ENCODE measurements at places on chromosomes 2 and 18.

GRCh38 chr2:188032306-188032705 is 259.4 kb upstream of the GULP1 start:
- no peak for DNase-seq

- DNase-seq, result peak; percentile 85
These were observed 22.8 kb downstream of the NPC1 start for GRCh38 chr18:23563377-23564043.

- peak; percentile 67 for DNase-seq
These were observed 53.6 kb downstream of the PKDCC start for GRCh38 chr2:42101206-42102023.

- DNase-seq, result peak; percentile 70
These were observed 129.8 kb upstream of the RAB6C start for GRCh38 chr2:129849559-129850160.

DNA sequence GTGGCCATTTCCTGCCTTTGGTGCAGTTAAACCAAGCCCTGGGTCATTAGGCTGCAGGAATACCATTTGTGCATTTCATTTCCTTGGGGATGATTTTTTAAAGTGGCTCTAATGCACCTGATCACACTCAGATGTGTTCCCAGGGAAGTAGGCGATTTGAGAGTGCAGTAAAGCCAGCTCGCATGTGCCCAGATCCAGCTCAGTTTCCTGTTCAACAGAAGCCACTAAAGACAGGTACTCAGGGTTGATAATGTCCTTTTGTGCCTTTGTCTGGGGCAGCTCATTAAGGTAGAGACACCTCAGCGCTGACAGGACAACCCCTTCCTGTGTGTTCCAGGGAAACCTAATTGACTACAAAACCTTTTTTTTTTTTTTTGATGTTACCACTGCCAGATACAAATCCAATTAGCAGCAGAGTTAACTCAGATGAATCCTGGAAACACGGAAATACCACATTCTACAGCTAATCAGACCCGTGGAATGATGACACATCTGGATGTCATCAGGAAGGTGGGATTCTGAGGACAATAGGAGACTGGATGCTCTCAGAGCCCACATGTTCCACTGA is 15.2 kb upstream of the CHRNA1 start:
- DNase-seq, result peak; percentile 81

DNA sequence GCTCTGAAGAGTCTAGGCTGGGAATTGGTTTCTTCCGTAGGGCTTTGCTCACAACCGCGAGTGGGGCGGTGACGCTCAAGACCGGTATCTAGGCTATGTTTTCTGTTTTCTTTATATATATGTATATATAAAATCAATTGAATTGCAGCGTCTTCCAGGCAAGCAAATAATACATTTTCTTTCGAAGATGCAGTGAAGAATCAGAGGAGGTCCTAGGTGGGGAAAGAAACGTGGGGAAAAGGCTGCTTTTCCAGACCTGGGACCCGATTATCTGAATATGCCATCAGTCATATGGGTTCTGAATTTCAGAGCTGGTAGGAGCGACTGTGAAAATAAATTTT is 714 bp upstream of the SCN9A start:
- DNase-seq, result no peak

DNA sequence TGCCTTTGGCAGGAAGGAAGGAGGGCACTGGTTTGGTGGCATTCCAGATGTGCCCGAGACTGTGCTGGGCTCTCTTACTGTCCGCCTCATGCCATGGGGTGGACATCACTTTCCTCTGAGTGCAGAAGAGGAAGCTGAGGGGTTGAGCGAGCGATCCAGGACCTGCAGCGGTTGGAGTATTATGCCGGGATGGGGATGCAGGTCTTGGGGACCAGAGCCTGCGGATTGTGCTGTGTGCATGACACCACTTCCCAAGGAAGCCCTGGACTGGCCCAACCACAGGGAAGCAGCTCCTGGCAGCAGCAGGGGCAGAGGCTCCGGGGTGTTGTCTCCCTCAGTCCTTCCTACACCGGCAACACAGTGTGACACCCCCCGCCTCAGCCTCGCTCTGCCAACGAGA is 44.5 kb downstream of the ATP6V1C2 start:
- DNase-seq, result no peak

DNA sequence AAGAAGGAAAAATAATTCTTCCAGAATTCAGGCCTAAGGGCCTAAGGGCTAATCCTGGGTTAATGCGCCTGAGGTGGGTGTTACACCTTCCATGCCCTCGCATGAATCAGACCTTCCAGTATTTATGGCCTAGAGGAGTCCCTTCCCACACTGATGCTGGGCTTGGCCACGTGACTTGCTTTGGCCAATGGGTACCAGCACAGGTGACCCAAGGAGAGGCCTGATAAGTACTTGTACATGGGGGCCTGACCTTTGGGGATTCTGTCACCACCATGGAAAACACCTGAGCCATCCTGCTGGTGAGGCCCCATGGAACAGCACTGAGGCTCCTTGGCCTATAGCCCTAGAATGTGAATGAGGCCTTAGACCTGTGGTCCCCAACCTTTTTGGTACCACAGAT is 79.8 kb downstream of the TNFRSF11A start:
- no peak for DNase-seq

- DNase-seq, result no peak
These were observed 115.2 kb downstream of the LIPG start for GRCh38 chr18:49677081-49677480.

- DNase-seq, result peak; percentile 3
These were observed 120.5 kb upstream of the POU3F3 start for GRCh38 chr2:104733226-104733943.

DNA sequence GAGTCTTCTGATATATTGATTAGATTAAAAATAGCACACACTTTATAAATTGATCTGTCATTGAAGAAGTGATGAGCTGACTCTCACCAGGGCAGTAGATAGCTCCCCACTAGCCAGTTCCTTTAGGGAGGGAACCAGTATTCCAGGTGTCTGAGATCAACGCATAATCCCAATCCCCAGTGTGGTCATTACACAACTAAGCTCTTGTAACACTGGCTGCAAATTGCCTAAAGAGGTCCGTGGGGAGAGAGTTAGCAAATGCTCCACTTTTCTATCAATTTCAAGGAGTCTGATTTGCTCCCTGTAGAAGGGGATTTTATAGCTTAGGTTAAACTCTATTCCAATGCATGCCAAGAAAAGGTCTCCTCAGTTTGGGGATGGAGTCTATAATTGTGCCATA is 7.7 kb downstream of the SLC14A1 start:
- no peak for DNase-seq

DNA sequence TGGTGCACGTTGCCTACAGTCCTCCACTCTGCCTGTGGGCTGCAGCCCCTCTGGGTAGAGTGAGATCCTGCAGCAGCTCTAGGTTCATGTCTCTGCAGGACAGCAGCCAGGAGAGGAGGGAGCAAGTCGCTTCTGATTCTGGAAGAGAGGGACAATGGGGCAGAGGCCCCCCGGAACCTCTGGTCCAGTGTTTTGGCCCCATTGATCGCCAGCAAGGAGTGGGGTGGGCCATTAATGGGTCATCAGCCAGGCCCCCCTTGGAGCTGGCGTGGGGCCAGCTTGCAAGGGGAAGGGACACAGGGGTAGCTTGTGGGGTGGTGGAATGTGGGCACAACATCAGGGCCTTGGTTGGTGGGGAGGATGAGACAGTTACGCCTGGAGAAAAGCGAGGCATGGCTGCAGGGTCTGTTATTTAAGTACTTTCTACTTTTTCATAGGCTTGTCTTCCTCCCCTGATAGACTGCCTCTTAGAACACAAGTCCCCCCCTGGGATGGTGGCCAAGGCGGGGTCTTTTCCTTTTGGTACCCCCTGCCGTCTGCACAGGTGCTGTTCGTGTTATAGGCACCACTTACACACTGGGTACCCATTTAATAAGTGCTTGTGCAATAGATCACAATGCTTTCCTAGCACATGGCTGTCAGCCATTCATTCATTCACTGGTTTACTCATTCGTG is 44.6 kb downstream of the INHBB start:
- no peak for DNase-seq

DNA sequence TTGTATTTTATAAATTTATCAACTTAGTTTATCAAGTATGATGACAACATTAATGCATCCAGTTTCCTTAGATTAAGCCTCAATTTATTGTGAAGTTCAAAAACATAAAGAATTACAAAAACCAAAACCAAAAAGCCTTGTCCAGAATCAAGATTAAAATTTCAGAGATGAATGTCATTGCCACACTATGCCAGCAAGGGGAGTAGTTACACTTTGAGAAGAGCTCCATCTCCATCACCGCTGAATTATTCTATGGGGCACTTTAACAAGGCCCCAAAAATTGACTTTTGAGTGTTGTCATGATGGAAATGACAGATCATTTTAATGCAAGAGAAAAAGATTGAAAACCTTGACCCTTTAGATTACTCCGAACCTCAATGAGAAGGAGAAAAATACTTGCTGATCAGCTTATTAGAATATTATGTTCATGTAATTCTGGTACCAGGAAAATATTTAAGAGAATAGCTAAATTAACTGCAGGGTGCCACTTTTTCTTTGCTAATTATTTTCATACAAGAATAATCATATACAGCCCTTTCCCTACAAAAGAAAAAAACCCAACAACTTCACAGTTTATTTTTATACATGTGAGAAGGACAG is 152.5 kb upstream of the AQP4 start:
- DNase-seq, result peak; percentile 3

- no peak for DNase-seq
These were observed 4.2 kb upstream of the CNNM3 start for GRCh38 chr2:96811917-96812316.

GRCh38 chr18:35134791-35135531 is 93.7 kb downstream of the MAPRE2 start:
- DNase-seq, result no peak
